ENCODE measurements at places on chromosomes 2 and 18. TPM values are rescaled to one million over a fixed set of nuclear protein-coding genes. Genes with fewer than 3 reads are reported as not detected.

IL36G gene
- total RNA-seq: not detected

UGT1A4 gene
- total RNA-seq: 0.98 TPM

IL36A gene
- 2.7 TPM for total RNA-seq

DNAJC5G gene
- total RNA-seq: 1.5 TPM

ALLC gene
- total RNA-seq: not detected

CXCR1 gene
- 0.49 TPM for total RNA-seq

AGXT gene
- not detected for total RNA-seq

OXER1 gene
- 1.2 TPM for total RNA-seq

LOXL3 gene
- total RNA-seq: 6.1 TPM

IL1RL1 gene
- total RNA-seq: 10.6 TPM

INO80D gene
- 18.4 TPM for total RNA-seq

CXCR4 gene
- total RNA-seq: 39.5 TPM

STARD6 gene
- not detected for total RNA-seq

CNGA3 gene
- not detected for total RNA-seq

SEH1L gene
- total RNA-seq: 28.0 TPM

KATNAL2 gene
- 5.2 TPM for total RNA-seq

CNTNAP5 gene
- total RNA-seq: not detected

SCN7A gene
- total RNA-seq: 15.0 TPM

TGFA gene
- 27.7 TPM for total RNA-seq

ZNF385B gene
- 11.5 TPM for total RNA-seq

ZNF407 gene
- total RNA-seq: 15.5 TPM

KLHL41 gene
- 0.49 TPM for total RNA-seq

PRSS56 gene
- total RNA-seq: not detected

GBX2 gene
- not detected for total RNA-seq

CABLES1 gene
- total RNA-seq: 39.3 TPM

CCL20 gene
- not detected for total RNA-seq

NAT8 gene
- total RNA-seq: not detected

CPLX4 gene
- not detected for total RNA-seq

GALNT5 gene
- 3.2 TPM for total RNA-seq

POTEI gene
- not detected for total RNA-seq

PLA2R1 gene
- total RNA-seq: 24.3 TPM

INHBB gene
- 19.4 TPM for total RNA-seq

CBLN2 gene
- not detected for total RNA-seq

TNFRSF11A gene
- total RNA-seq: 3.9 TPM

TM4SF20 gene
- not detected for total RNA-seq

FBXO15 gene
- total RNA-seq: not detected

SCG2 gene
- 13.3 TPM for total RNA-seq

EGR4 gene
- not detected for total RNA-seq

HOXD13 gene
- 15.7 TPM for total RNA-seq

C2orf92 gene
- 11.0 TPM for total RNA-seq

VRK2 gene
- 23.1 TPM for total RNA-seq

AQP12B gene
- not detected for total RNA-seq

EVX2 gene
- 0.98 TPM for total RNA-seq

CLASP1 gene
- total RNA-seq: 90.4 TPM
